Karpas-422 (cell line): ENCODE measurements at places on chromosomes 1 and 21.

GRCh38 chr1:63705078-63705477 lies 68.7 kb upstream of the ROR1 start:
- DNase-seq, result no peak

DNA sequence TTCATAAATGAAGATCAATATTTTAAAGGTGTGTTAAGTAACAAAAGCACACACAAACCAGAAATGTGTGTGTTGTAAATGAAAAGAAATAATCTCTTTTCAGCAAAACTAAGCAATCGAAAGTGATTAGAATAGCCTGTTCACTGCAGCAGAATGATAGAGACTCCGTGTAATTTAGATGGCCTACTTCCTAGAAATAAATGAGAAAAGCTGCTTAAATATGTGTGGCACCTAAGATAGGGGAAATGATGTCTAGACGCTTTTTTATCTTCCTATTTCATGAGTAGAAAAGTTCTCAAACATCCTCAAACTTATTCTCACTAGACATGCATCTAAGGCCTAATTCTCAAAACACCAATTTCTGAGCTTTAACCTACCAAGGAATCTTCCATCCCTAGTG lies 124.7 kb upstream of the BRINP3 start:
- DNase-seq, result no peak

DNA sequence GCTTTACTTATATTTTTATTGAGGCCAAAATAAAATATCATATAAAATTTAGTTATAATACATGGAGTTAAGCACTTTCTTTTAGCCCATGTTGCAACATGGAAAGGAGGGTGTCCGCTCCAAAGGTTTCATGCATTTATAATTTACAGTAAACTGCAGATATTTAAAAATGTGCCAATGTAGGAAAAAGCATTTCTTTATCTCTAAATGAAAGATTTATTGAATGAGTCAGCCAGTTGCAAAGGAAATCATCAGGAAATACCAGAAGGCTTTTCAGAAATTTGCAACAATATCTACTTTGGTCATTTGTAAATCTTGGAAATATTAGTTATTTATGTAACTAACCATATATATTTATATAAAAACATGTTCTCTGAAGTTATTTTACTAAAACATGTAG lies 12.1 kb downstream of the ATP6V1G3 start:
- no peak for DNase-seq

DNA sequence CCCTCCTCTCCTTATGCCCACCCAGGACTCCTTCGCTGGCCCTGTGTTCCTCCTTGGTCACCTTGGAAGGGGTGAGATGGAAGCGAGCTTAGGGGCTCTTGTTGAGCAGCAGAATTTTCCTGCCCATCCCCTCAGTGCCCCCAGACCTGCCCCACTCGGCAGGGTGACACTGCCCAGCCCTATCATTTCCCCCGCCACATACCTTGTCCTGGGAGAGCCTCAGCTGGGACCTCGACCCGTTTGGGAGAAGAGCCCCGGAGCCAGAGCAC lies 1.4 kb upstream of the FNDC5 start:
- DNase-seq, result no peak

DNA sequence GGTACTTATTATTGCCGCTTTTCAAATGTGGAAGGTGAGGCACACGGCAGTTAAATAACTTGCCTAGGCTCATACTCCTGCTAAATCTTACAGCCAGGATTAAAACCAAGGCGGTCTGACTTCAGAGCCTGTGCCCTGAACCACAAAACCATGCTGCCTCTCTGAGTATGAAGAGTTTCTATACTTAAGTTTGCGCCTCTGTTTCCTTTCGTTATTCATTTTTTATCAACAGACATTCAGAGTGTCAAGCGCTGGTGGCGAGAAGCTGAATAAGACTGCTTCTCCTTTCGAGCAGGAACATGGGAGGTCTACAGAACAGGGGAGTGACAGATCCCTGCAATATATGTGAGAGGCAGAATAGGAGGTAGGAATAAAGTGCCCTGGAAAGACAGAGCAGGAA lies 96.0 kb upstream of the DUSP10 start:
- no peak for DNase-seq

- no peak for DNase-seq
These were observed 38.2 kb downstream of the MATN1 start for GRCh38 chr1:30684881-30685795.

DNA sequence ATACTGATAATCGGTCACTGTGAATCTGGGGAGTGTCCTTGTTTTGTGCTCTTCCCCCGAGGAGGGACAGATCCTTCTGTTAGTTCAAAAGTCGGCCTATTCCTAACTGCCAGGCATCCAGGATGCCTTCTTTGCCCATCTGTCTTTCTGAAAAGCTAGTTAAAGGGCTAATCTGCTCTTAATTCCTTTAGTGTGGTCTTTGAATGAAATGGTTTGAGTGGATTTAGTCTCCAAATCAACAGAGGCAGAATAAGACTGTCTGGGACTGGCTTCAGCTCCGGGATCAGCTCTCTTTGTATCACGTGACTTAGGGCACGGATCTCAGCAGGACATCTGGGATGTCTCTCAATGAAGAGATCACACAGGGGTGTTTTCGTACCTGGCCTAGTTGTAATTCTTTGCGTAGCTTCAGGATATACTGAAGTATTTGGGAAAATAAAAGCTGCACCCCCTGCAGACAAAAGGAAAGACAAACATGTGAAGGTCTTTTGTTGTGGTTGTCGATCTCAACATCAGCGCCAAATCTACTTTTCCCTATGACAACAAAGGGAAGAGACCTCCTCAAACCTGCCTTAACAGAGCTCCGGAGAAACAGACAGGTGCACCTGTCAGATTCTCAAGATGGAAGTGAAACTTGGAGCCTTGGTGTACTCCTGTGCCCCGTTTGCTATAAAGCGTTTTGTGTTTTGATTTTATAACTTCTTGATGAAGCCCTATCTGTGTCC lies 97.9 kb downstream of the ERG start:
- DNase-seq, result no peak

DNA sequence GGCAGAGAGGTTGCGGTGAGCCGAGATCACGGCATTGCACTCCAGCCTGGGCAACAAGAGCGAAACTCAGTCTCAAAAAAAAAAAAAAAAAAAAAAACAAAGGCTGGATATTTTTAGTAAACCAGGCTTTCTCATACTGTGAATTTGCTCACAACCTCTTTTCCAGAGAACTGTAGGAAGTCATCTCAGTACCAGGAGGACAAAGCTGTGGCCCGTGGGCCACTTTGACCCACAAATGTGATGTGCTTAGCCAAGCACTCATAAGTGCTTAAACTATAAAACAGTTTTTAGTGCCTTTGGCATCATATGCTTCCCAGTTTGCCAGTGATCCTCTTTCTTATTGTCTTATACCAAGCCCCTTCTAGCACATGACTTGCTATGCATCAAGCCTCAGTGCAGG lies 46.5 kb downstream of the RNF11 start:
- DNase-seq, result no peak

DNA sequence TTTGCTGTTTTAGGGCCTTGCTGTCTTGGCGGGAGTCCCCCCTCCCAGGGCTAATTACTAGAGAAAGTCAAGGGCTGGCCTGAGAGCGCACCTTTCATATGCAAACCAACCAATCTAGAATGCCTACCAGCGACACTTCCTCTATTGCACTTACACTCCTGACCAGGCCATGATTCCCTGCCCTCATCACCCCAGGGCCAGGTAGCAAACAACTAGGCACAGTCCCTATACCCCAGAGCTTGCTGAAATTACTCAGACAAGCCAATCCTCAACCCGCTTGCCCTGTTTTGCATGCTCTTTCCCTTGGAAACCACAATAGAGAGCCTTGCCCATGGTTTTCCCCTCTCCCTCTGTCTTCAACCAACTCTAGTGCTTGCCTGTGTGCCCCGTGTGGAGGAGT lies 70.3 kb downstream of the URB2 start:
- DNase-seq, result no peak

- DNase-seq, result no peak
These were observed 560 bp downstream of the PADI2 start for GRCh38 chr1:17118706-17119075.
